ENCODE measurements at places on chromosomes 7 and 10.

DNA sequence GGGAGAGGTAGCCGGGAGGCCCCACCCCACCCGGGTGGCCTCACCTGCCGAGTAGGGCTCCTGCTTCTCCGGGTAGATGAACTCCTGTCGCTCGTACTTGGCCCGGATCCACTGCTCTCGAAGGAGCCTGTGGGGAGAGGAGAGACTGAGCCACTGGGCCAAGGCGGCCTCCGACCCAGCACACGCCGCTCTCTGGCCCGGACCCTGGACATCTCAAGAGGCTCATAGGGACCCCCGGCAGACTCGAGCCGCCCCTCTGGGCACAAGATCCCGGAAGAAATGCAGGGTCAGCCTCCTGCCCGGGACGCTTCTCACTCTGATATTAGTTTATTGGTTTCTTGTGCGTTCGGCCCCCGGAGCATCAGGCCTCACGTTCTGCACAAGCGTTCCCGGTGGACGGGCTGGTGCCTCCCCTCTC is 34.5 kb downstream of the ADAP1 start:
- peak; percentile 12 for DNase-seq

DNA sequence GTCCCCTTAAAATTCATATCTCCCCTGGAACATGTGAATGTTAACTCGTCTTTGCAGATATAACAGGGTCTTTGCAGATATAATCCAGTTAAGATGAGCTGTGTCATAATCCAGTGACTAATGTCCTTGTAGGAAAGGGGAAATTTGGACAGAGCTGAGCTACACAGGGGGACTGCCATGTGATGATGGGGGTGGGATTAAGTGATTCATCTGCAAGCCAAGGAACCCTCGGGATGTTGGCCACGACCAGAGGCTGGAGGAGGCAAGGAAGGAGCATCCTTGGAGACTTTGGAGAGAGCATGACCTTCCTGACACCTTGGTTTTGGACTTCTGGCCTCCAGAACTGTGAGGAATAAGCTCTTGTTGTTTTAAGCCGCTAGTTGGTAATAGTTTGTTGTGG is 153.9 kb upstream of the PCBD1 start:
- DNase-seq = no peak

DNA sequence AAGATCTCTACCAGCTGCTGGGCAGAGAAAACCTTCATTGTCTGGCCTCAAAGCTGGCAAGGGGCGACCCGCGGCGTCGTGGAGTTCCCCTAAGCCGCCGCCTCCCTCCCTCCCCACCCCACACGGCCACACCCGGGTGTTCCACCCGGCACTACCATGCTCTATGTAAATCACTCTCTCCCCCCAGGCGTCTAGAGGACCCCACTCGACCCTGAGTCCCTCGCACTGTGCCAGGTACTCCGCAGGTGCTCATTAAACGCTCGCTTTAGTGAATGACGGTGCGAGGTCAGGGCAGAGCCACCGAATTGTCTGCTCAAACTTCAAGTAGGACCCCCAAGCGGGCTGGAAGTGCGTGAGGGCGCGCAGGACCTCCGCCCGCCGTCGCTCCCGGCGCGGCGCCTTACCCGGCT is 628 bp downstream of the PARP12 start:
- DNase-seq = peak; percentile 81

DNA sequence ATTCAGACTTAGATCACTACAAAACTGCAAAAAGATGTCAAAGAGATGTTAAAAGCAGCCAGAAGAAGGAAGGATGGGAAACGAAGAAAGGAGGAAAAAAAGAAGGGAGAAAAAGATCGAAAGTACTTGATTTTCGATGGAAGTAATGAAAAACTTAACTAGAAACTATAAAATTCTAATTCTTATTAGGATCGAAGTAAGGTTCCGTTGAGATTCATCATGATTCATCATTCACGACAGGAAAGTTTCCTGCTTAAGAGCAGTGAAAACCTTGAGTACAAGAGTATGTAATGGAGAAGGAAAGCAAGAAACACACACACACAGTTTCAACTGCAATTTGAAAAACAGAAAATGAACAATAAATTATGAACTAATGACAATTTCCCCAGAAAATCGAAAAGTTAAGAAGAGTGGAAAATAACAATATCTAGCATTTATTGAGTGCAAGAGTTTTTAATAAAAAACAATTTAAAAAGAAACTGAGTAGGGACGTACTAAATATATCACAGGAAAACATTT is 1.1 kb upstream of the ING3 start:
- no peak for DNase-seq

DNA sequence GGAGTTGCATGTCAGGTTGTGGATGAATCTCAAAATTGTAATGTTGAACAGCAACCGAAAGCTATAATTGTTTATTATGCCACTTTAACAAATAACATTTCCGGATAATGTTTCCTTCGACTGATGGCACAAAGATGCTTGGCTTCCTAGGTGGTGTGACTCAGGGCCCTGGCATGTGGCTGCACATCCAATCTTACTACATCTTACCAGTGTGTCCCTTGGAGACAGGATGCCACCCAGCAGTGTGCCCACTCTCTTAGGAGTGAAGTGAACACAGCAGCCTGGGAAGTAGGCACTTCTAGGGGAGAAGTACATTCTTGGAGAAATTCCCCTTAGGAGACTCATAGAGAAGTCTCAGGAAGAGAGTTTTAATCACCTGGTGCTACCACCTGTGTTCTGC is 33.0 kb upstream of the GPR26 start:
- no peak for DNase-seq

GRCh38 chr7:120028636-120029035 is 244.3 kb upstream of the KCND2 start:
- no peak for DNase-seq

- DNase-seq = no peak
Observed at GRCh38 chr7:39451901-39452300, 114.3 kb upstream of the YAE1 start.

- DNase-seq = no peak
Observed at GRCh38 chr10:130282492-130283218, 146.5 kb downstream of the GLRX3 start.

DNA sequence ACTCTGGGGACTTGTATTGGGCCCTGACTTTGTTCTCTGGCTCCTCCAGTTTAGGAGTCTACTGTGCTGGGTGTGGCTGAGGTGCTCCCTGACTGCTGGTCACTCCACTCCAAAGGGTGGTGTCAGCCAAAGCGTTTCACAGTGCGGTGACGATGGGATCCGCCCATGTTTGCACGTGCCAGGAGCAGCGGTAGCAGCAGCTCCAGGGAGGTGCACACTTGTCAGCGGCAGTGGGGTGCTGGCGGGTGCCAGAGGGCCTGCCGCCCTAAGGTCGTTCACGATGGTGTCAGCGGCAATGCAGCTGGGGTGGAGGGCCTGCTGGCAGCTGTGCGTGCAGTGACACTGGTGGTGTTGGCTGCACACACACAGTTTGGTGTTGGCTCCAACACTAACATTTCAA is 268.5 kb upstream of the AKR1E2 start:
- DNase-seq = no peak

GRCh38 chr7:46741938-46742540 is 821.0 kb upstream of the IGFBP3 start:
- DNase-seq = no peak

GRCh38 chr7:77415823-77416620 is at the start of gene GSAP:
GSAP (minus strand) TSS chr7:77416349; CDS start chr7:77416321, 28 bp downstream.
- peak; percentile 57 for DNase-seq

DNA sequence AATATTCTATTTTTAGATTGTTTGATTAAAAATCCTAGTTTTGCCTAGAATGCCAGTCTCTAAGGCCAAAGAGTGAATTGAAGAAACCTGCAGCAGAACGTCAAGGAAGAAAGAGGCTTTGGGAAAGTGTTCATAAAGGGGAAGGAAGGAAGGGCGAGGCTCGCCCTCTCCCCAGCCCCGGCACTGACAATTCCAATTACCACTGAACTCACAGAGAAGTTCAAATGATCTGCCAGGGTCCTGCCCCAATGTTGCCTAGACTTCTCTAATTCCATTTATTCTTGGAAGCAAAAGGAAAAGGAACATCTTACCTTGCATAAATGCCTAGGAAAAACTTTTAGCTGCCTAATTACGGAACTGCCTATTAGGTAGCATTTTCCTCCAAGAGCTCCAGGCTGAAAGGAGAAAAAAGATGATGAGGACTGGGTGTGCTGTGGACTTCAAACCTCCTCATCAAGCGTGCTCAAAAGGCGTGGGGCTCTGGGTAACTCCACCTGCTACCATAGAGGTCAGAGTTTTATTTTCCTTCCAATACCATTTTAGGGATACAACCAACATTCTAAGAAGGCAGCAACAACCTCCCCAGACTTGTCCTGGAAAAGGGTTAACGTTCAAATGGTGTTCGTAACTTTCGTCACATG is 134.5 kb downstream of the PKD1L1 start:
- no peak for DNase-seq

DNA sequence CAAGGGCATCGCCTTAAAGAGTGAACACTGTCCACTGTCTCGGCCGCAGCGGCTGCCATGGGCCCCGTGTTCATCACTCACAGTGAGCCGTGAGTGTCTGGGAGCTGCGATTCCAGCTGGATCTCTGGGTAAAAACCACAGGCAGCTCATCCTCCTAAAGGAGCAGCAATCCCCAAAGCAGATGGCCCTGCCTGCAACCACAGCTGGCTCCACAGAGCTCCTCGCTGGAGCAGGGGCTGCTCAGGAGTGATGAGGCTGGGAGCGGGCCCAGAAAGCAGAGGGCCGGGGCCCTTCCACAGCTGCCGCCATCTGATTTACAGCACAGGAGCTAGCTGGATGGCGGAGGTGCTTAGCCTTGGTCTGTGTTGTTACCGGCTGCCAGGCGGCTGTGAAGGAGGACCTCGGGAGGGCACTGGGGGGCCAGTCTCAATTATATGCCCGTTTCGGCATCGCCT is 6.6 kb upstream of the TMEM184A start:
- DNase-seq = no peak

DNA sequence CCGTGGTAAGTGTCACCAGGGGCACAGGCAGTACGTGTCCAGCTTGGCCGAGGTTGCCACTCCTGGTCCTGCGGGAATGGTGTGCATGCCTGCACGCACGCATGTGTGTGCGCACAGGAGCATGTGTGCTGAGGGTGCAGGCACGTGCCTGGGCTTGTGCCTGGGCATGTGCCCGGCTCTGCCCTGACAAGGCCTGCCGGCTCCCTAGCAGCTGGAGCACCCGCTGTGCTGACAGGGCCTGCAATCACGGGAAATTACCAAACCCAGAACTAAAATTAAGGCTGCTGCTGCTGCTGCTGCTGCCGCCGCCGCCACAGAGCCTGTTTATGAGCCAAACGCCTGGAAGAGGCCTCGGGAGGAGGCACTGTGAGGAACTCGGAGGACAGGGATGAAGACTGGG is 28.7 kb downstream of the GHRHR start:
- DNase-seq = no peak

GRCh38 chr10:30818010-30818660 is 188.6 kb upstream of the LYZL2 start:
- no peak for DNase-seq

DNA sequence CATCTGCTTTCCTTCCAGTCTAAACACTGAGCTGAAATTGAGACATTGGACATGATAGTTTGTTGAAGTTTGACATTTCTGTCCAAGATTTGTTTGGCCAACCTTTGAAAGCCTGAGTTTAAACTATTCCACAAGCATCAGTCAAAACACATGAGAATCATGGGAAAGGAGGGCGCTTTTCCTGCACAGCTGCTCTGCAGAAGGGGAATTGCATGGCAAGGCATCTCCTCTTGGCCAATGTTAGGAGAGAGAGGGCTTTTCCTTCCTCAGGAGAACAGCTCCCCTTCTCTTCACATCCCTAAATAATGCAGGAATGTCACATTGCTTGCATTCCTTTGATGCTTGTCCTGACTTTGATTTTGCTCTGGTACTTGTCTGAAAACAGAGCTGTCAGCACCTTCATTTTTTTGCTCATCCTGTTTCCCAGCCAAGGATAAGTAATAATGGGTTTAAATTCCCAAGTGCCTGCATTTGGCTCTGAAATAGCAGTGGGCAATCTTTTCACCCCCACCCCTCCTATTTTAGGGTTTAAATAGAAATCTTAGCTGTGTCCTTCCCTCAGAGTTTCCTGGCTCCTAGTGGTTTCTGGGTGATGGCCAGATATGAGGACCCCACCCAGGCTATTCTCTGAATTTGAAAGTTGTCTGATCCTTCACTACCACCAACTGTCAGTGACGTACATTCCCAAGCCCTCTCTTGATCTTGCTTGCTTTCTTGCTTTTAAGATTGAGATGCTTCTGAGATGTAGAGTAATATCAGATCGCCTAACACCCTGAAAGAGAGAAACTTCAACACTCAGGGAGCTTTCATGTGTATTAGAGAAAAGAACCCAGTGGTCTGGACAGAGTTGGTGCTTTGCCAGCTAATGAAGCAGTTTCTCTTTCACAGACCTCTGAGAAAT is 75.2 kb upstream of the NPVF start:
- no peak for DNase-seq

DNA sequence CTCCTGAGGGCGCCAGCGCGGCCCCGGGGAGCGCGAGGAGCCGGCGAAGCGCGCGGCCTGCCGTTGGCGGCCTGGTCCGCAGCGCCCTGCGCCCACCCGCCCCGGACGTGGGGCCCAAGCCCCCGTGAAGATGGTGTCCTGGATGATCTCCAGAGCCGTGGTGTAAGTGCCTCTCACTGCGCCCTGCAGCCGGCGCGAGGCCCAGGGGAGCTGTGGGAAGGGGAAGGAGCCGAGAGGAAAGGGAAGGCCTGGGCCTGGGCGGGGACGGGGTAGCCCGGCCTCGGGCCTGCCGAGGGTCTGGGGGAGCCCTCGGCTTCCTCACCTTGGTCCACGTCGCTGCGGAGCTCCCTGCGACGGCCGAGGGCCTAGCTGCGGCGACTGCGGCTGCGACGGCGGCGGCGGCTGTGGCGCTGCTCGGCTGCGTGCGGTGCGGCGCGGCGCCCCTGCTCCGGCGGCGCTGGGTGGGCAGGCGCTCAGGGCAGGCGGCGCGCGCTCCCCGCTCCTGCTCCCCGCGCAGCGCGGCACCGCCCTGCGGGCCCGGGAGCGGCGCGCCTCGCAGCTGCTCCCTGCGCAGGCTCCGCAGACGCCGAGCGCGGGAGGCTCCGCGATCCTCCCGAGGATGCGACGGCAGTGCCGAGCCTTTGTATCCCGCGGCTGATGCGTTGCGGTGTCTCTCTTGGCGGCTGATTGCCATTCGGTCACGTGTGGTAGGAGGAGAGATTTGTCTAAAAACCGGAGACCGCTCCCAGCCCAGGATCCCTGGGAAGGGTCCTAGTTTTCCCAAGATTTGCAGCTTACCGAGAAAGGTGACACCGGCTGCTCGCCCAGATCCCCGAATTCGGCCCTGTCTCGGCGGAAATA is 445 bp downstream of the REEP3 start:
- DNase-seq = peak; percentile 84

GRCh38 chr7:76292213-76292573 is 10.3 kb upstream of the HSPB1 start:
- DNase-seq = no peak

DNA sequence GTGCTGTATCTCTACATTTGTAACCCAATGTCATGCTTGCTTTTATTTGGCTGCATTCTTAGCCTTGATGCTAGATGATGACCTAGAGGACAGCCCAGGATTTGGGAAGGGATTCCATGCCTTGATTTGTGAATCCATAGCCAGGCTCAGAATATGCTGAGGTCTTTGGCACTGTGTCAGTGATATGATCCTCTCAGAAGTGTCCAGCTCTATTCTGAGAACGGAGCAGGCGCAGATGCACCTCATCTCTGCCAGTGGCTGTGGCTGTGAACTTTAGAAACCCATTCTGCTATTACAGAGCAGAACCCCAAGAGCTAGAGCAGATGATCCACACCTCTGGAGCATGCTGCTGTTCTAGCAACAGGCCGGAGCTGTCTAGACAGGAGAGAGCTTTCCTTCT is 212.8 kb downstream of the TRIL start:
- no peak for DNase-seq

- no peak for DNase-seq
Observed at GRCh38 chr7:16916105-16916639, 34.4 kb upstream of the AGR3 start.

GRCh38 chr7:138247568-138248333 is 171.5 kb downstream of the AKR1D1 start:
- no peak for DNase-seq

- no peak for DNase-seq
Observed at GRCh38 chr10:101663097-101663496, 31.9 kb downstream of the FBXW4 start.
